ENCODE measurements at places on chromosomes 13 and 19.

DNA sequence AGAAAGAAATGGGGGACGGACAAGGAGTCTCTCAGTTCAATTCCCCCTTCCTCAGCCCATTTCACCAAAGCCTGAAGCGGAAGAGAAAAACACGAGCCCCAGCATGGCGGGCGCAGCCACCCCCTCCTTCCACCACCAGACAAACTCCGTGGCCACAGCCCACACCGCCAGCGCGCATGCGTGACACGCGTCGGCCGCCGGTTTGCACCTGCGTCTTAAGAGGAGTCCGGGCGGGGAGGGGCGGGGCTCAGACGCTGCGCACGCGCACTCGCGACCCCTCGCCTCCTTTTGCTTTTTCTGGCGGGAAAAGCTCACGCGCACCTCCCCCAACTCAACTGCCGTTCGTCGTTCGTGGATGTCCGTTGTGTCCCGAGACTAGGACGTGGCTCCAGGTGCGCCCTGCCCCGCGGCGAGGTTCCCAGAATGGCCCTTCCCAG is at the start of gene KASH5:
TSS of gene KASH5 (plus strand) at position 314 of the 437 bp plus-strand sequence. CDS start 2,635 bp downstream, outside the sequence.
- peak; percentile 96 for DNase-seq

- DNase-seq, result no peak
Measured at GRCh38 chr13:111111376-111111937, 3.7 kb upstream of the ARHGEF7 start.

GRCh38 chr13:50552424-50552966 is 291.0 kb downstream of the DLEU7 start:
- no peak for DNase-seq

- DNase-seq, result no peak
Measured at GRCh38 chr19:40507892-40508291, 41.1 kb downstream of the SPTBN4 start.

- DNase-seq, result no peak
Measured at GRCh38 chr13:102227741-102228140, 174.1 kb downstream of the FGF14 start.

- no peak for DNase-seq
Measured at GRCh38 chr13:110403315-110403714, 96.2 kb downstream of the COL4A2 start.

Measured in GM12865 (cell line).